ENCODE measurements at places on chromosomes 2 and 18.

GRCh38 chr2:55418512-55419232 lies 984 bp downstream of the CCDC88A start:
- DNase-seq: no peak

DNA sequence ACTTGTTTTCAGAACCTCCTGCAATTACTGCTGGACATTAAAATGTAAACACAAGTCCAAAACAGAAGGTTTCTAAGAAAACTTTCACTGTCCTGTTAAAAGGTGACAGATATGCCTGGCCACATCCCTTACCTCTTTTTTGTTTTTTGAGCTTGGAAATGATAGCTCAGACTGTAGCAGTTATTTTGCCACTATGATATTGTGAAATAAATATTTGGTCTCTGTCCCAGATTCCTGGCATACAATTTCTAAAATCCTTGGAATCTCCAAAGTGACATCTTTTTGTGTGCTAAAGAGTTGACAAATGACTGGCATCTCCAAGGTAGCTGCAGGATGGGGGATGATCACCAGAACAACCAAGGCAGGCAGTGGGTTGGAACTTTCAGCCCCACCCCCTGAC lies 16.8 kb downstream of the TPGS2 start:
- no peak for DNase-seq

GRCh38 chr2:20008703-20009102 lies 3.8 kb downstream of the MATN3 start:
- DNase-seq: peak; percentile 48

- DNase-seq: no peak
Observed at GRCh38 chr2:14015113-14015630, 617.3 kb upstream of the LRATD1 start.

DNA sequence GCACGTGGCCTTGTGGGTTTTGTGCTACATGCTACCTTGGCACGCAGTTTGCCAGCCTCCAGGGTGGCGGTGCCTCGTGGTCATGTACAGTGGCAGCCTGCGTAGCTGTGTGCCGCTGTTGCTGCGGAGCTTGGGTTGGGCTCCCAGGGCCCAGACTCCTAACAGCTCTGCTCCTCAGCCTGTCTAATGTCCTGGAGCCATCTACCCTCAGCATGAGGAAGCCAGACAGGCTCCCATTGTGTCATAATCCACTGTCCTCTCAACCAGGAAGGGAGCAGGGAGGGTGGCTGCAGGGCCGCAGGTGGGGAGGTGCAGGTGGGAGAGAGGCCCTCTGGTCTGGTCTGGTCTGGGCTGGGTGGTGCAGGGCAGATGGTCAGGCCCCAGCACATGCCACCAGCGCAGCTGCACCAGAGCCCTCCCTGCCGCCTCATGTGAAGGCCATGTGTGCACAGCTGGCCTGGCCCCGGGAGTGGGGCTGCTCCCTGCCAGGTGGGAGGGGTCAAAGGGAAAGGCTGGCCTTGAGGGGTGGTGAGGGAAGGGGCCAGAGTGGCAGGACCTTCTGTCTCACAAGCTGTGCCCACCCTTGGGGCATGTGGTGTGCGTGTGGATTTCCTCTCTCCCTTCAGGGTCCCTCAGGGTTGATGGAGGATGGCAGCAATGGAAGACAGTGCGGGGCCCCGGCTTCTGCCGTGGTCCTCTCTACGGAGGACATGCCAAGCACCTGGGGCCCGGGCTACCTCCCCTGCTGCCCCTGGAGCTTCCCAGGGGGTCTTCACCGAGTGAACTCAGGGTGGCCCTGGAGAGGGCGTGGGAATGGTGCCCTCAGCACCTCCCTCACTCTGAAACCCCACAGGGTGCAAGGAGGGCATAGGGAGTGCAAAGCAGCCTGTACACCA lies 4.8 kb downstream of the ATOH8 start:
- no peak for DNase-seq

DNA sequence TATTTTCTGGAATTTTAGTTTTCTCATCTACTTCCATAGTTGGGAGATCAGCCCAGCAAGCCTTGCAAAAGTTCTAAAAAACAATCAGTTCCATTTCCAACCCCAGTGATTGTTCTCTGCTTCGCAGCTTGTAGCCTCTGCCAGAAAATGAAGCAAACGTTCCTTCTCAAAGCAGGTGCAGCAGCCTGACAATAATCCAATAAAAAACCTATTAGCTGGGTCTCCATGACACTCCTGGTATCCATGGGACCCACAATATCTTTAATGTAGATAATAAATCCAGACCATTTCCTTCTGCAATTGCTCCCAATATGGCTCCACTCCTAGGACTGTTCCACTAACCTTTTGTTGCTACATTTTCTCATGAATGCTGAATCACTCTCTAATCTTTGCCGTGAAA lies 140.8 kb upstream of the SETBP1 start:
- DNase-seq: no peak

DNA sequence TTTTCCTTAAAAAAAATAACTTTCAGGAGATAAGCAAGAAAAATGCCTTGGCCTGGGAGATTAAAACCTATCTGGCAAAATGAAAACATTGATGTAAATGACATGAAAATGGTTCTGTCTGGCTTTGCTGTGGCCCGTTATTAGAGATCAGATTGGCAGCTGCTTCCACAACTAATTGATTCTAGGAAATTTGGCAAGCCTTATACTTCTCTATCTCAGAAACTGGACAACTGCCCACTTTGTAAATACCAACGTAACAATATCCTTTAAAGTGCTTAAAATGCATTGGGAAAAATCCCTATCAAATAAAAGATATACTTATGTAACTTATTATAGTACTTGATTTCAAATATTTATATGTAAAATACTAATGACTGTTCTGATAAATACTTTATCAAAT lies 14.2 kb upstream of the SKA1 start:
- DNase-seq: no peak

GRCh38 chr18:56721491-56721890 lies 70.3 kb downstream of the WDR7 start:
- DNase-seq: no peak

DNA sequence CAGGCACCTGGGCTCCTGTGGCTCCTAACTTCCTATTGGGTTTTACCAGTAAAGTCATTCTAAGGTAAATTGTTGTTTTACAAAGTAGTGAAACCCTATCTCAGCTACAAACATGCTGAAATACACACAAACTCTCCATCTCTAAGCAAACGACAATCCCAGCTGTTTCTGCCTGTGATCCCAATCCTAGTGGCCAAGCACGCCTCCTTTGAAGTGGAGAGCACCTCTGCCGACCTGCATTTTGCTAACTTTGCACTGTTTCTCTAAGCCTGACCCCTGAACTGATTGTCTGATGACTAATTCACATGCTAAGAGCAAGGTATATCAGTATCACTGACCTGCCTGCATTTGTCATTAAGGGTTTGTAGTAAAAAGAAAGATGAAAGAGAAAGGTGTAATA lies 124.3 kb downstream of the PAX3 start:
- no peak for DNase-seq

Measured in NCI-H460 (cell line).